Bronchial epithelial cell (primary cell): ENCODE measurements at places on chromosomes 13 and 19. TPM values are rescaled to one million over a fixed set of nuclear protein-coding genes. Genes with fewer than 3 reads are reported as not detected.

DNA sequence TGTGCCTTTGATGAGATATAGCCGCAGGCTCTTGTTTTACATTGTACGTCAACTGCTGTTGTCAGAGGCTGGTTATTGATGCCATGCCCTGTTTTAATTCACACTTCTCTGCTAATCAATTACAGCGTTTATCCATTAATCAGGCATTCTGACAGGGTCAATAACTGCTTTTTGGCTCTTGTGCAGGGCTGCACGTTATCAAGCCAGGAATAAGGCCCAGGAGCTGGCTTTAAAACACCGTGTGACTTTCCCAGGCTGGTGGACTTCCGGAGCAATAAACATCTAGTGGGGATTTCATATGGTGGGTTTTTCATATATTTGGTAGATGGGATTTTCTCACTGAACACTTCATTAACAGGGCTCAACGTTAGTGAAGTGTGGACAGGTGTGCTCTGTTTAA, 221.7 kb downstream of the TM9SF2 start:
- no peak for DNase-seq

DNA sequence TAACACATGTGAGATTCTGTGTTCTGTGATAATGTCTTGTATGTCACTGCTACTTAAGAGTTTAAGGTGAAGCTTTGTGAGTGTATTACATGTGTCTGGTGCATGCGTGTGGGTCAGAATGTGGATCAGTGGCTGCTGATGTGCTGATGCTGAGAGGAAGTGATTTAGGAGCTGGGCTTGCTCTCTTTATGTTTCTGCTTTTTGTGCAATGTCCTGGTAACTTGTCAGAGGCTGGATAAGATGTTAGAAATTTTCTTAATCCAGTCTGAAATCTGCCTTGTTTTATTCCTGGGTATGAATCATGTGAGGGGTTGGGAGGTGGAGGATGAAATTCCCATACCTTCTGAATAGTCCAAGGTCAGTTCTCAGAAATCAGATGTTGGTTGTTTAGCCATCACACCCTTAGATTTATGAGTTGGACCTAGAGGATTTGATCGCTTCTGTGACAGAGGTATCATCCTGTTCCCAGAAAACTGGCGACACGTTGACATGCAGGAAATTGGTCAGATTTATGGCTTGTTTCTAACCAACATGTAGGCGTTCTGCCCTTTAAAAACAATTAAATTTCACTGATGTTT, 24.5 kb upstream of the CXCL17 start:
- no peak for DNase-seq

GRCh38 chr13:44842158-44842557, 147.1 kb downstream of the NUFIP1 start:
- DNase-seq = peak; percentile 76

REEP6 gene
- 2.1 and 3.6 TPM in 2 replicates for total RNA-seq

- no peak for DNase-seq
These were observed 191.8 kb downstream of the GPC6 start for GRCh38 chr13:93418398-93418797.

GRCh38 chr13:23651887-23652286, 81.7 kb downstream of the TNFRSF19 start:
- no peak for DNase-seq

DNA sequence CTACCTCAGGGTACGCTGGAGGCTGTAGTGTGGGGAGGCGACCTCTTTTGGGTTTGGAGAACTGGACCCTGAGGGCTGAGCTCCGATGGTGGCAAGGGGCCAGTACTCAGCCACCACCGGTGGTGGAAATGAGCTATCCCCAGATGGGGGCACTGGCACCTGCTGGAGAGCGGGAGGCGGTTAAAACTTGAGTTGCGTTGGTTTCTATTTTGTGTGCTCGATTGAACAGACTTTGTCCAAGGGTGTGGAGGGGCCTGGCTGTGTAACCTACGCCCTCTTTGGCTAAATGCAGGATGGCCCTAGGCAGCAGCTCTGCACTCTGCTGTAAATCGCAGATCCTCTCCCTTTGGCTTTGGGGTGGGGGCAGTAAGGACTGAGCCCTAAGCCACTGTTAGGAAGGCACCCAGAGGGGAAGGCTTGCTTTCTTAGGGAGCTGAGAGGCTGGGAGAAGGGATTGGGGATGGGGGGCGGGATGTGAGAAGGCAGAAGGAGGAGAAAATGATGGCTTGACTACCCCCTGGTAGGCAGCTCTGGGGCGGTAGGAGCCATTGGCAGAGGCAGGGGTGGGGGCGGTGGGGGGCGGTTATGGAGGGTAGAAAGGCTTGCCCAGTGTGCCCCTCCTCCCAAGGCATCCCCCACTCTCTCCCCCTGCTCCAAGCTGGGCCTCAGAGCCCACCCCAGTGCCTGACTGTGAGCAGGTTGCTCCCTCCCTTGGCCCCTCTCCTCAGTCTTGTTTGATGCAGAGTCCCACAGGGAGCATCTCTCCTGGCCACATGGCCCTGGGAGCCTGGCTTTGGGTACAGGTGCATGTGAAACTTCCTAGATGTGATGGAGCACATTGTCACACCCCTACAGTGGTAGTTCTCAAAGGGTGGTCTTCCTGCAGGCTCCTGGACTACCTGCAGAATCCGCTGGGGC, 5.0 kb downstream of the VSTM2B start:
- DNase-seq = no peak

SPRED3 gene
- 0.13 and 0.26 TPM in 2 replicates for total RNA-seq

LRP3 gene
- total RNA-seq = 9.0 and 10.2 TPM in 2 replicates

KCNC3 gene
- 0.13 TPM in 1 of 2 replicates, not detected in the other for total RNA-seq
